Stimulated activated naive B cell treated with anti-CD40 and anti-IgM and Interleukin-4, amounts not matched to agents 10 μg/mL and 1 μg/mL and 100 μg/mL, for 72 hours (primary cell): ENCODE measurements at places on chromosomes 6 and 20.

- peak; percentile 49 for DNase-seq
These were observed 52.6 kb upstream of the SLC22A1 start for GRCh38 chr6:160069050-160069454.

- no peak for DNase-seq
These were observed 107.1 kb downstream of the AHI1 start for GRCh38 chr6:135390458-135390857.

DNA sequence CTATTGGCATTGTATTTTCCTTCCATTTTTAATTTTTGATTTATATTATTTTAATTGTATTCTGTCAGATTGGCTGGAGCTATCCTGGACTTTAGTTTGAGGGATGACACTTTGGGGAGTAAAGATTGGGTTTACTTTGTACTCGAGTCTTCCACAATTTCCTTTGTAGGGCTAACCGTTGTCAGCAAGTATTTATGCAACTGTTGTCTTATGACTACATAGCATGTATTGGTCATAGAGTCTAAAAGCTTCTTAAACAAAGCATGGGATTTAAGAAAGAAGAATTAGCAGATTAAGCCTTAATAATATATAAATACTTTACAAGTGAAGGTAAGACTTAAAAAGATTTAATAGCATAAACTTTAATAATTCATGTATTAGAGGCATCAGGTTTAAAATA, 19.6 kb downstream of the FARS2 start:
- DNase-seq: no peak

DNA sequence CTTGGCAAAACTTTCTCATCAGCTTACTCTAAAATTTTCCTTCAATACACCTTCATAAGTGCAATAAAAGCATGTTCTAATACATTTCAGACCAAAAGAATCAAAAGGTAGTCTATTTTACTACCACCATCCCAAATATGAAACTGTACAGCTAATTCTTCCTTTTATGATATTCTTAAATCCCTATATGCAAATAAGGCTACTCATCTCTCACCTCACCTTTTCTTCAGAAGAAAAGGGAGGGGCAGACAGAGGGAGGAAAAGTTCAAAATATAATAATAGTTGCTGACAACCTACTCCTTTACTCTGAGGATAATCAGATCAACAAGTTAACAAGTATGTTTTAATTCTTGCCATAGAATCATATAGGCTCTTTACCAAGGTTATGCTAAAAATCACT, 7.4 kb downstream of the C6orf120 start:
- no peak for DNase-seq

DNA sequence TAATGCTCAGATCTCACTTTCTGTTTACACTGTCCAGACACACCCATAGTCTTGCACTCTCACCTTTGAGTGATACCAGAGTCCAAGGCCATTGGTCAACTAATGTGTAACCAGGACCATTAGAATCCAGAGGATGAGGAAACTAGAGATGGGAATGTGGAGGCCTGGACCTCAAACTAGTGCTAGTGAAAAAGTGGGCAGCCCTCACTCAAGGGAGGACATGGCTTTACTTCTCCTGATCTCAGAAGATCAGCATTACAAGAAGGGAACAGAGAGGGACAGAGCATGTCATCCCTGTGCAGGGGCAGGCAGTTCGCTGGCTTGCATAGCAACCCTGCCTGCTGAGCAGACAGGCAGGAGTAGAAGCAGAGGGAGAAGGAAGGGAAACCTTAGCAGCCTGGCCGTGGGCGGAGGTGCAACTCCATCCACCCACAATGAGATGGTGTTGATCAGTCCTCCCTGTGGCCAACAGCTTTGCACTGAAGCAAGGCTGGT, 22.6 kb upstream of the XRN2 start:
- DNase-seq: no peak

DNA sequence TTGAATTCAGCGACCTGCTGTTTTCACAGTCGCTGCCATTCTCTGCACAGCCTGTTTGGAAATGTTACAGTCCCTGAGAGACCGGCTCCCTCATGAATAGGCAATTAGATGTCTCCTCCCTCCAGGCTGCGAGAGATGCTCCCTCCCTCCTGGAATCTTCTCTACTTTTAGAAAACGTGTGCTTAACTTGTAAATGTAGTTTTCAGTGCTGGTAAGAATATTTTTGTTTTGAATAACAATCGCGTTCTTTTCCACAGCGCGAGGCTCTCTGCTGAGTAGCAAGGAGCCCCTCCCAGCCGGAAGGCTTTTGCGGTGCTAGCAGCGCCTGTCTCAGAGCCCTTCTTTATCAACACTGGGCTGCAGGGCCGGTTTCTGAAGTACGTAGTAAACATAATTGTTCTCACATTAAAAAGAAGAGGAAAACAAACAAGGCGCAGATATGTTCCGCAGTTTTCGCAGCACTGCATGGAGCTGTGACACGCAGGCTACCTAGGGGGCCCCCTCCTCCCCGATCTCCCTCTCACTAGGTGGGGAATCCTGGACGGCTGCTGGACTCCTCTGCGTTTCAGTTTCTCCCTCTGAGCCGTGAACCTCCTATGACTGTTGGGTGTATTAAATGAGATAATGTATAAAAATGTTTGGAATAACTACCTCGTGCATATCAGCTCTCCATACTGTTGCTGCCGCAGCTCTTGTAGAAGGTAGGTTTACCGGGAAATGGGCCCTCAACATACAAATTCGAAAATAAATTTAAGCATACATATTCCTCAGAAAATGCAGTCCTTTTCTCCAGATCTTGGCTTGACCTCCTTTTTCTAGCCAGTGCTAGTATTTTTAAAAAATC, 79.0 kb upstream of the SPACA1 start:
- DNase-seq: no peak

GRCh38 chr6:163825033-163825432, 410.5 kb downstream of the QKI start:
- DNase-seq: no peak
